Mesenteric fat pad (tissue), 1 donor: ENCODE measurements at places on chromosomes 1 and 21. TPM values are rescaled to one million over a fixed set of nuclear protein-coding genes. Genes with fewer than 3 reads are reported as not detected.

Gene SFN
- 1.3 TPM for total RNA-seq

Gene HES4
- total RNA-seq = 25.5 TPM

Gene MYBPH
- 0.22 TPM for total RNA-seq

Gene ETV3L
- not detected for total RNA-seq

Gene KCNJ9
- not detected for total RNA-seq

Gene BMP8B
- 0.74 TPM for total RNA-seq

Gene GBP5
- 2.1 TPM for total RNA-seq
